CD4-positive, alpha-beta T cell treated with Interleukin-17A for 1 hour (primary cell): ENCODE measurements at places on chromosomes 6 and 20.

GRCh38 chr6:126293891-126294524, 45.9 kb upstream of the CENPW start:
- DNase-seq = no peak

GRCh38 chr6:111270121-111270520, 182.8 kb downstream of the SLC16A10 start:
- no peak for DNase-seq

- no peak for DNase-seq
Measured at GRCh38 chr6:4350567-4351519, 215.5 kb upstream of the ECI2 start.

DNA sequence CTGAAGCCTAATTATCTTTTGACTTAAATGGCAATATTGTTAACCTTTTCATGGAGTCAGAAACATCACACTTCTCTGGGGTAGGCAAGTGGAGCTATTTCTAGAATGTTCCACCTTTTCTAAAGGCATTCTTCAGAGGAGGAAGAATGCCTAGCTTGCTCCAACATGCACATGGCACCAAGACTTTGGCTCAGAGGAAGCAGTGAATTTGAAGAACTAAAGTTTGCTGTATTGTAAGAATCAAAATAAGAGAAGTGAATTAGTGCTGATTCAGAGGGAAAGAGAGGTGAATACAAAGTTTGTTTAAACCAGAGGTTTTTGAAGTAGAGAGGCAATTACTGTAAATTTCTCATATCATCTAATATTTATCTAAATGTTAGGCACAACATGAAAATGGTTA, 92.2 kb downstream of the SOBP start:
- DNase-seq = no peak
